HS-27A (cell line): ENCODE measurements at places on chromosomes 16 and 17.

DNA sequence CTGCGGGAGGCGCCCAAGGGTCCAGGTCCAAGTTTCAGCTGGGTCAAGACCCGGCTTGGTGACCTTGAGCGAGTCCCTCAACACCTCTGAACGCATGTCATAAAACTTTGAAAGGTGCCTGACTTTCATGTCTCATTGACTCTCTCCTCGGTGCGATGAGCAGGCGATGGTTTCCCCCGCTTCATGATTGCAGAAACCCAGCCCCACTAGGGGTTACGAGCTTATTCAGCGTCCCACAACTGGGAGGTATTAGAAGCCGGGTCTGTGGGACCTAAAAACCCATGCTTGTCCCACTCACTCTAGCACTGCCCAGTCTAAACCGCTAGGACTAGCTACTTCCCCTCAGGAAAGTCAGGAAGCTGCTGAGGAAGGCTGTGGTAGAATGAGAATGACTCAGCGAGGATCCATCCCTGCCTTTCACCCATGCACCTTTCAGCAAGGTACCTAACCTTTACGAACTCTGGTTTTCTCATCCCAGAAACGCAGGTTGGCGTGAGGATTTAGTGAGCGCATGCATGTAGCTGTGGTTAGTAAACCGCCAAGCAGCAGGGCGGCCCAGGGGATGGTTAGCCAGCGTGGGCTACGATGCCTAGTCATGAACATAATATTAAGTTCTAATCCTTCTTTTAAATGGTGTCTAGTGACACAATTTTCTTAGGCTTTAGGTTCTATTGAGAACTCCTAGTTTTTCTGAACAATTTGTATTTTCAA lies 26.2 kb upstream of the RFFL start:
- DNase-seq, result no peak

GRCh38 chr17:41496803-41497484 lies 7.2 kb upstream of the KRT36 start:
- DNase-seq, result peak; percentile 56

DNA sequence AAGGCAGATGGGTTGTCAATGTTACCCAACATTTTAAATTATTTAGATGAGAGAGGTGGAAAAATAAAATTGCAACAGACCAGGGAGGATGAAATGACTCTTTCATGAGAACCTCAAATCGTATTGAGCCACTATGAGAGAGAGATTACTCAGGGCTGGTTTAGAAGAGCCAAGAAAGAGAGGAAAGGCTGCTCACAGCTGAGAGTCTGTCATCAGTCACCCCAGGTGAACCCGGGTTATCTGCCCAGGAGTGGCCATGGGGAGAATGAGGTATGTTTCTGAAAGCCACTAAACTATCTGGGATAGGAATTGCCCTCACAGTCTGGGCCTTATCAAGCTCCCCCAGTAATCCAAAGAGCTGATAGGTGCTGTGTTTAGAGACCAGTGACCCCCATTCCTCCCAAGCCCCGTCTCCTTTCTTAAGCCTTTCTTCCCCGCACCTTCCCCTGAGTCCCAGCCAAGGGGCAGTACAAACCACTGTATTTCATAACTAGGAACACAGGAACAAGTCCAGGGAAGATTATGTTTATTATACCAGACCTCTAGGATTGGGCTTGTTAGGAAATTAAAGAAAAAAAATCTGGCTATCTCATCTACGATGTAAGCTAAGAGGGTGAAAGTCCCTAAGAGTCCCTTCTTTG lies 158.9 kb upstream of the NOL11 start:
- DNase-seq, result no peak

GRCh38 chr16:1979271-1980029 lies 1.8 kb downstream of the NOXO1 start:
- no peak for DNase-seq

DNA sequence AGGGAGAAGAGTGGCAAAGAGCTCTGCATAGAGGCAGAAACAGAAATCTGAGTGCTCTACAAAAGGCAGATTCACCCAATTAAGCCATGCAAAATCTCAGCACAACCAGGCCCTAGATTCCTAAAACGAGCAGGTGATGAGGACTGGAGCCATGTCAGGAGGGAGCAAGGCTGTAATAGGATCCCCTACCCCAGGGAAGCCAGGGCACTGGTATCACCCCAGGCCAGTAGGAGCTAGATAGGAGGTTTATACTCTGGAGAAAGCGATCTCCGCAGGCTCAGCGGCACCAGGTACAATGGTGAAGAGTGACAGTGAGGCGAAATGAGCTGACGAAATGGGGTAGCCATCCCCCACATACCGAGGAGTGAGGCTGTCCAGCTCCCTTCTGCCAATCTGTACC lies 171.5 kb downstream of the PARN start:
- DNase-seq, result no peak

GRCh38 chr17:1125788-1126145 lies 54.0 kb downstream of the ABR start:
- DNase-seq, result no peak
